ENCODE measurements at places on chromosomes 3 and 15.
A peak's percentile ranks its signal among the peaks of the same experiment; 100 is the strongest.

DNA sequence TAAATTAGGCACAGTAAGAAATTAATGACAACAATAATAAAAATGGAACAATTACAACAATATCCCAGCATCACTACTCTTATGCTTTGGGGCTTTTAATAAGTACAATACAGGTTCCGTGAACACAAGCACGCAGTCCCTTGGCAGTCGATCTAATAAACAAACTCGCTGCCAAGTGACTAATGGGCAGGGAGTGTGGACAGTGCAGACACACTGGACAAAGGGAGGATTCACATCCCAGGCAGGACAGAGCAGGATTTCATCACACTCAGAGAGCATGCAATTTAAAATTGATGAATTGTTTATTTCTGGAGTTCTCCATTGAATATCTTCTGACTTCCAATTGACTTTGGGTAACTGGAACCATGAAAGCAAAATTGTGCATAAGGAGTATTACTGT, 524.1 kb upstream of the CFAP20DC start:
- no peak for DNase-seq

- no peak for DNase-seq
Measured at GRCh38 chr15:100249096-100249815, 92.5 kb downstream of the ADAMTS17 start.

- no peak for DNase-seq
Measured at GRCh38 chr15:92693691-92694331, 38.2 kb upstream of the FAM174B start.

- DNase-seq, result no peak
Measured at GRCh38 chr3:193903512-193903817, 232.5 kb upstream of the HES1 start.

- no peak for DNase-seq
Measured at GRCh38 chr3:51373658-51374421, 11.3 kb upstream of the MANF start.

DNA sequence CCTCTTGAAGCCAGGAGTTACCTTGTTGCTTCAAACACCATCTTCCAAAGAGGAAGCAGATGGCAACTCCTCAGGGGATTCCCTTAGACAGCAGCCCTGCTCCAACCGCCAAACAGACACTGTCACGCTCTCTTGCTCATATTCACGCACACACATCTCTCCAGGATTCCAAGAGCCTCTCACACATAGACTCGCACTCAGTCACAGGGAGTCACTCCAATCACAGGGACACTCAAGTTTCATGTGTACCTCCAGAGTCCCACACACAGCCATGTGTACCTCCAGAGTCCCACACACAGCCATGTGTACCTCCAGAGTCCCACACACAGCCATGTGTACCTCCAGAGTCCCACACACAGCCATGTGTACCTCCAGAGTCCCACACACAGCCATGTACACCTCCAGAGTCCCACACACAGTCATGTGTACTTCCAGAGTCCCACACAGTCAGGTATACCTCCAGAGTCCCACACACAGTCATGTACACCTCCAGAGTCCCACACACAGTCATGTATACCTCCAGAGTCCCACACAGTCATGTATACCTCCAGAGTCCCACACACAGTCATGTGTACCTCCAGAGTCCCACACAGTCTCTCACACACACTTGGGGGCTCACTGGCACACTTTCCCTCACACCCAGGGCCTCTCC, 6.1 kb downstream of the VWA5B2 start:
- DNase-seq, result no peak

DNA sequence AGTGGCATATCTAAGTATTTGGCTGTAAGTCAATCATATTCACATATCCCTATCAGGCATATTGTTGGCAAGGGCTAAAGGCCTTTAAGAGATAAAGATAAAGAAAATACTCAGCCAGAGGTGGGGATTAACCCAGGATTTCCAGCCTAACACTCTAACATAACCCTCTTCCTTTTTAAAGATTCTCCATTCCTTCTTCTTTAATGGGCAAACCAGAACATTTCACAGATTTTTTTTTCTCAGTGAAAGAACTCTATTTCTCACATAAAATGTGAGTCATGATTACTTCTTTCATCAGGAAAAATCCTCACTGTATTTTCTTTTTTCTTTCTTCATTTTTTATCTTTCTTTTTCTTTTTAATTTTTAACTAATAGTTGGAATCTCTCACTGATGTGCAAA, 200.4 kb downstream of the NR1D2 start:
- no peak for DNase-seq

DNA sequence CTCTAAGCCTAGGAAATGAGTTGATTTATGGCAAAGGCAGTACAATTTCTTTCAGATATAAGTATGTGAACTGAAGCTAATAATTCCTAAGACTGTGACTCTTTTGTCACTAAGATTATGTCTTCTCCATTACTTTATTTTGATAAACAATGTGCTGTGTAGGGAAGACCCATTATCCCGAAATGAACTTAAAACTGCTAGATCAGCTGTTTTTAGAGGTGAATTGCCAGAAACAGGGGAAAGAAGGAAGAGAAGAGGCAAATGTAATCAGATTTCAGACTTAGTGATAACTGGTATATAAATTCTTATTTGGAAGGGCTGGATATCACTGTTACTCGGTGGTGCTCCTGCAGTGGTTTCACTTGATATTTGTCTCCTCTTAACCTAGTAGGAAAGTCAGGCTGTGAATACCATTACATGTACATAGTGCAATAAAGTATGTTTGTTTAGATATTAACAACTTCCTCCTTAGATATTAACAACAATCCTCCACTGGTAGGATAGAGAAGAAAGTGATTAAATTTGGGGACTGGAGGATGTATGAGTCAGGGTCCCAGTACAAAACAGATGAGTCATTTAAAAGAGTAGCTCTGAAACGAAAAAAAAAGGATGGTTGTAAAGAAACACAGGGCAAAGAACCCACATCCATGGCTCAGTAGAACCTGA, 338.5 kb upstream of the KCNH8 start:
- no peak for DNase-seq

DNA sequence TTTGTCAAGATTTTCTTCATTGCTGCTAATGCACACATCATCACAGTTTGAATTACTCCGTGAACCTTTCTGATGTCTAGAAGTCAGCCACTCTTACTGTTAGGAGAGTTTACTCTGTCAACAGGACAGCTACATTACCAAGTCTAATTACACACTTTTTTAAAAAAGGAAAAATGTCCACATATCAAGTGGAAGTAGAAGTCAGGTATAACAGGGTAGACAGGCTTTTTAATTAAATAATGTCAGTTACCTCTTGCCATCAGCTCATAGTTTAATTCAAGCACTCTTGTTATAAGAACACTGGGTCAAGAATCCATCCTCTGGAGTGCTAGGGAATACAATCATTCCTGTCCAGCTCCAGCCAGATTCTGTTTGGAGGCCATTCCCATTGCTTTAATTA, 232.8 kb downstream of the TAFA4 start:
- DNase-seq, result no peak

GRCh38 chr3:140902791-140903190, 38.8 kb upstream of the SLC25A36 start:
- DNase-seq, result no peak

GRCh38 chr3:35785234-35785888, 146.0 kb downstream of the ARPP21 start:
- DNase-seq, result no peak

DNA sequence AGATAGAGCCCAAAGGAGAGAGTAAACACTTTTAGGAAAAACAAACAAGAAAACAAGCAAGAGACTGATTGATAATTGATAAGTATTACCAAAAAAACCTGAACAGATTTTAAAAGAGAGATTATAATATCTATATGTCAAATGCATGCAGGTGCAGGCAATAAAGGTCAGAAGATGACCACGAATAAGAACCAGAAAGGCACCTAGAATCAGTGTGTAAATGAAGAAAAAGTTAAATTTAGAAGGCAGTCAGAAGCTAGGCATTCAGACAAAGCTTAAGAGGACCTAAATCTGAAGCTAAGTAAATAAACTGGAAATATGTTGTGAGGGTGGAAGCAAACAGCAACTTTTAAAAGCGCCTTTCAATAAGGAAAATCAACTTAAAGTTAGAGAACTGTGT, 16.3 kb downstream of the IQCB1 start:
- no peak for DNase-seq

DNA sequence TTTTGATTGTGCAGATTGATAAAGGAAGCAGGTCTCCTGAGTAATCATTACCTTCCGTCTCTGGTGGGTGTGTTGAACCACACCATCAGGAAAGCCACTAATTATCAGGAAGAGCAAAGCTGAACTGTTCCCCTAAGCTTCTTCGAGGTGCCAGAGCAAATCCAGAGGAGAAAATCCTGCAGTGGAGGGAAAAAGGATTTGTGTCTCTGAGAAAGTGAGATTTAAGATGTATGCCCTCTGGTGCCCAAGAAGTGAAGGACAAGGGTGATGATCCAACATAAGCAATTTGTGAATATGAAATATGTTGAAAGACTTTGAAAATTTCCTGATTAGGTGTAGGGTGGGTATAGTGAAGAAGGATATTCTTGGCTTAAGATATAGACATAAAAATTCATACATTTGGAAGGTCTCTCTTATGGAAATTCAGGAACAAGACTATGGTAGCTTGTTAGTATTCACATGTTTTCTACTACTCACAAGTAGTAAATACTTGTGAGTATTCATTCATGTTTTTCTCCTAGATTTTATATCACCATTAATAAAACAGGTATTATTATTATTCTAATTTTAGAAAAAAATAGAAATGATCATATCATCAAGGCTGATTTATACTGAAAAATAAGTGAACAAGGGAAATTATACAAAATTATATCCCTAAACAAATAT, 34.8 kb downstream of the COMMD2 start:
- peak; percentile 13 for DNase-seq

GRCh38 chr15:56076640-56077039, 83.2 kb upstream of the NEDD4 start:
- no peak for DNase-seq

DNA sequence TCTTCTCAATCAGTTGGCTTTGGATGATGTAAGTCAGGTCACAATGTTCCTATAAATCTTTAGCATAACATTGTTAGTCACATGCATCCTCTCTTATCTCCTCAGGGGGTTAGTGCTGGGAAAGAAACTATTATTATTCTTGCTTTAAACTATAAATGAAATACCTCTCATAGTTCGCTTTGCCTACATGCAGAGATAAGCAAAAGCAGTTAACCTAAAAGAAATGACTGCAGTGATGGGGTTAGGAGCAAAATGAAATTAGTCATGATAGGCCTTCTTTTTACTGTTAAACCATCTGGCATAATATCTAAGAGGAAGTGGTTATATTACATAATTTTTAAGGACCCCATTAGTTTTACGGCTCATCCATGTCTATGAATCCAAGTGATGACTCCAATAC, 91.7 kb upstream of the IGSF10 start:
- no peak for DNase-seq

GRCh38 chr3:42023380-42023779, 61.5 kb upstream of the ULK4 start:
- DNase-seq, result no peak

GRCh38 chr3:39705351-39705900, 104.0 kb upstream of the MYRIP start:
- no peak for DNase-seq

- no peak for DNase-seq
Measured at GRCh38 chr3:79162653-79163052, 605.1 kb downstream of the ROBO1 start.

- DNase-seq, result no peak
Measured at GRCh38 chr3:145903472-145904013, 257.4 kb downstream of the PLOD2 start.

DNA sequence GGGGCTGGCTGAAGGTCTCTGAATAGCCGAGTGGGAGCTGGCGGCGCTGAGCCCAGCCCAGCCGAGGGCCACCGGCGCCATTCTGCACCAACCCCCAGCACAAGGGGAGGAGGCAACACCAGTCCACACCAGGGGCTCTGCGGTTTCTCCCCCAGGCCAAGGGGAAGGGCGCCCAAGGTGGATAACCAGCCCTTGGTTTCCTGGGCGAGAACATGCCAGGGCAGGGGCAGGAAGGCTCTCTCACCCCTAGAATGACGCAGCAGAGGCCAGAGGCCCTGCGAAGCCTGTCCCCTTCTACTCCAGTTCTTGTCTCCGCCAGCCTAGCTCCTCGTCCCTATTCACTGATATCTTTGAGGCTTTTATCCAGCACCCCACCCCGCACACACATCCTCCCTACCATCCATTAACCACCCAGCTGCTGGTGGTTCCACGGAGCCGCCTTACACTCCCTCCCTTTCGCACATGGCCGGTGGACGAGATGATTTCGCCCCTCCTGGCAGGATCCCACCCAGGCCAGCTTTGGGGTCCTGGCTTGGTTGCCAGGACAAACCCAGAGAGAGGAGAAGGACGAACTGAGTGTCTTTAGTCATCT, 1.3 kb downstream of the RBPMS2 start:
- no peak for DNase-seq

GRCh38 chr15:66747223-66747622, 45.2 kb downstream of the SMAD6 start:
- DNase-seq, result no peak

GRCh38 chr3:27326629-27327545, 42.3 kb downstream of the NEK10 start:
- no peak for DNase-seq

- no peak for DNase-seq
Measured at GRCh38 chr3:54506603-54507002, 384.3 kb downstream of the CACNA2D3 start.

DNA sequence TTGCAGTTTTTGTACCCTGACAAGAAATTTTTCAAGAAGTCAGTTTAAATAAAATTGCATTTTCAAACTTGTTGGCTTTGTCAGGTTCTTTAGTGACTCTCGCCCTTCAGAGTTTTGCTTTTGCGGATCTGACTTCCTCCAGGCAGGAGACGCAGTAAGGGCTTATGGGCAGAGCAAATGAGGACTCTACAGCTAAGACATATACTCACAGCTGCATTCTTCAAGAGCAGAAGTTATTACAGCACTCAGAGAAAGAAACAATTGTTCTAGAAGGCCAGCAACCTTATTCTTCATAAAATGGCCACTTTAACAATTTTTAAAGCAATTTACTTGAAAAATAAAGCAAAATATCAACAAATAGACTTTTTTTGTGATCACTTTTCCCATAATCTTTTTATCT, 438.8 kb upstream of the THRB start:
- no peak for DNase-seq

DNA sequence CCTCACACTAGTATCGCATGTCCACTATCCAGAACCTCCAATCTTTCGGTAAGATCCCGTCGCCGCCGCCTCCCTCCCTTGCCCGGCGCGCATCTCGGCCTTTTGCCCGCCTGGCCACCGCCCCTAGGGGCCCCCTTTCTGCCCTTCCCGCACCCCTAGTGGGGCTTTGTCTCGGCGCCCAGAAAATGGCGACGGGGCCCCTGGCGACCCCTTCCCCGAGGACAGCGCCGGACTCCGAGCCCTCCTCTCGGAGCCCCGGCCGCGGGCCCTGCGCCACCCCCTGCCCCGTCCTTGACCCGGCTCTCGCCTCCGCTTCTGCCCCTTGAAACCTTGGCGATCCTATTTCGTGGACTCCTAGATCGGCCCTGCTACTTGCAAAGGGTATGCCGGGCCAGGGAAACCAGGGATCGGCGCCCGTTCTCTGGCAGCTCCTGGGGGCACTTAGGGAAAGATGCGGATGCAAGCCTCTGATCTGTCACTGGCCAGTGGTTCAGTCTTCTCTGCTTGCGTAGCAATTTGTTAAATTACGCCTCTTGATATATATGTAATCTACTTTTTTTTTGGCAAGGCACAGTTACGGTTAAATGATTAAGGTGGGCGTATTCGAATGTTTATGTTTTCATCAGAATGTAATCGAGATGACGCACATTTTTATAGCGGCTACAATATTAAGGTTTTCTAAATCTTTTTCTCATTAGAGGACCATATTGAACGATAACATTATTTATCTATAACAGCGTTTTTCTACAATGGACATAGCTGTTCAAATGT, 603 bp downstream of the EIF1B start:
- DNase-seq, result no peak
